ENCODE measurements at places on chromosomes 13 and 19. TPM values are rescaled to one million over a fixed set of nuclear protein-coding genes. Genes with fewer than 3 reads are reported as not detected.

SDHAF1 gene
- polyA plus RNA-seq: 28.2 TPM

INTS6 gene
- polyA plus RNA-seq: 12.6 TPM

MISP gene
- polyA plus RNA-seq: 311 TPM

ZNF626 gene
- 4.6 TPM for polyA plus RNA-seq

ZNF763 gene
- 4.2 TPM for polyA plus RNA-seq

KBTBD7 gene
- polyA plus RNA-seq: 1.2 TPM

STAP2 gene
- 313 TPM for polyA plus RNA-seq

TEX101 gene
- not detected for polyA plus RNA-seq

CYP2A6 gene
- not detected for polyA plus RNA-seq

IGFL2 gene
- not detected for polyA plus RNA-seq

FCAR gene
- polyA plus RNA-seq: 2.1 TPM

ELANE gene
- polyA plus RNA-seq: not detected

ZNF492 gene
- 0.48 TPM for polyA plus RNA-seq

FFAR2 gene
- polyA plus RNA-seq: not detected

NCAN gene
- under 0.01 TPM for polyA plus RNA-seq

ZNF443 gene
- polyA plus RNA-seq: 2.4 TPM

ZNF77 gene
- 2.7 TPM for polyA plus RNA-seq

ANKRD24 gene
- 1.2 TPM for polyA plus RNA-seq

ZNF534 gene
- polyA plus RNA-seq: not detected

ZNF724 gene
- polyA plus RNA-seq: 0.69 TPM

VWA8 gene
- 3.6 TPM for polyA plus RNA-seq

OR7A5 gene
- polyA plus RNA-seq: not detected

C1QTNF9 gene
- polyA plus RNA-seq: not detected

KCNRG gene
- not detected for polyA plus RNA-seq

ITGBL1 gene
- polyA plus RNA-seq: 0.16 TPM

PPP1R12C gene
- 53.6 TPM for polyA plus RNA-seq

PLIN4 gene
- 0.69 TPM for polyA plus RNA-seq

RAD23A gene
- polyA plus RNA-seq: 99.3 TPM

HRC gene
- 0.46 TPM for polyA plus RNA-seq

ZNF66 gene
- 5.4 TPM for polyA plus RNA-seq

GJB2 gene
- 8.6 TPM for polyA plus RNA-seq

DHDH gene
- polyA plus RNA-seq: not detected

HAUS5 gene
- 1.2 TPM for polyA plus RNA-seq

CYP4F8 gene
- not detected for polyA plus RNA-seq

TPGS1 gene
- polyA plus RNA-seq: 20.4 TPM

DCT gene
- polyA plus RNA-seq: 0.04 TPM

CD177 gene
- polyA plus RNA-seq: 54.1 TPM

OR10H1 gene
- not detected for polyA plus RNA-seq

RFPL4A gene
- polyA plus RNA-seq: not detected

EFNB2 gene
- polyA plus RNA-seq: 9.6 TPM

CDX2 gene
- polyA plus RNA-seq: 220 TPM

UPK1A gene
- not detected for polyA plus RNA-seq

CEACAM8 gene
- polyA plus RNA-seq: 0.69 TPM

All from sigmoid colon (tissue), 7 donors.